Renal cortical epithelial cell (primary cell): ENCODE measurements at places on chromosomes 16 and 17. TPM values are rescaled to one million over a fixed set of nuclear protein-coding genes. Genes with fewer than 3 reads are reported as not detected.

DNA sequence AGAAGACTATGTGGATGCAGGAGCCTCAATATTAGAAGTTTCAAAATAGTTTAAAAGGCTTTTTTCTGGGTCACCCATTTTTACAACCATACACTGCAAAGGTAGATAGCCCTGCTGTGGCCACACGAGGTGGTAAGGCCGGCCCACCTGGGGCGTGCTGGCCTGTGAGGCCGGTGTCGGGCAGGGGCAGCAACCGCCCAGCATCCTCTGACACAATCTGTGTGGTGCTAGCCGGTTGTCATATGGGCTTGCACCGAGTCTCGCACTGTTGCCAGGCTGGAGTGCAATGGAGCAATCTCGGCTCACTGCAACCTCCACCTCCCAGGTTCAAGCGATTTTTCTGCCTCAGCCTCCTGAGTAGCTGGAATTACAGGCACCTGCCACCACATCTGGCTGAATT is 44.0 kb downstream of the CFAP20 start:
- no peak for DNase-seq

- peak; percentile 24 for DNase-seq
Measured at GRCh38 chr17:64250233-64250835, 12.7 kb downstream of the TEX2 start.

CFAP52 gene
- total RNA-seq = 1.3 TPM in 1 of 2 replicates, not detected in the other

- DNase-seq = no peak
Measured at GRCh38 chr17:77512062-77512946, 371.5 kb downstream of the SEC14L1 start.

GPR179 gene
- under 0.01 TPM in 1 of 2 replicates, not detected in the other for total RNA-seq

KRTAP3-1 gene
- total RNA-seq = not detected in 2 replicates

DNA sequence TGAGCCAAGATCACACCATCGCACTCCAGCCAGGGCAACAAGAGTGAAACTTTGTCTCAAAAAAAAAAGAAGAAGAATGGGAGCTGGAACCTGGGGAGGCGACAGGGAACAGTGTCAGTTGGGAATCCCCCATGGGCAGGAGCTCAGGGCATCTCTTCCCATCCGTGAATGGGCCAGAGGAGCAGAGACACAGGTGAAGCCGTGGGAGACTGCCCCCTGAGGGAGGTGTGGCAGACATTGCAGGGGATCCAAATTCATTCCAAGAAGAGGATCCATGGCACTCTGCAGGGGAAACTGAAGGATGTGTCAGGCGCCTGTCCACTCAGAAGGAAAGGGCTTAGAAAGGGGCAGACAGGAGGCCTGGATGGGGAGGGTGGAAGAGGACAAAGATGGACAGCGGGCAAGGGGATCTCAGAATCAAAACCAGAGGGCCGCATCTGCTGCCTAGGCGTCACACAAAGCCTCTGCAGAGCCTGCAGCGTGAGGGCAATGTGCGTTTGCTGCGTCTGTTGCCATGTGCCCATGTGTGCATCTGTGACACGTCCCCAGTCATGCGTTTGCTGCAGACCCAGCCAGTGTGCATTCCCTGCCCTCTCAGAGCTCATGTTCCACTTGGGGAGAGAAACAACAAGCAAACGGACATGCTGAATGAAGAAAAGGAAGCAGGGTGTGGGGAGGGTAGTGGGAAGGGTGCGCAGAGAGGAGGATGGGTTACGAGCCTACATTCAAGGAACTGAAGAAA is 30.6 kb upstream of the TNRC6C start:
- no peak for DNase-seq

DNA sequence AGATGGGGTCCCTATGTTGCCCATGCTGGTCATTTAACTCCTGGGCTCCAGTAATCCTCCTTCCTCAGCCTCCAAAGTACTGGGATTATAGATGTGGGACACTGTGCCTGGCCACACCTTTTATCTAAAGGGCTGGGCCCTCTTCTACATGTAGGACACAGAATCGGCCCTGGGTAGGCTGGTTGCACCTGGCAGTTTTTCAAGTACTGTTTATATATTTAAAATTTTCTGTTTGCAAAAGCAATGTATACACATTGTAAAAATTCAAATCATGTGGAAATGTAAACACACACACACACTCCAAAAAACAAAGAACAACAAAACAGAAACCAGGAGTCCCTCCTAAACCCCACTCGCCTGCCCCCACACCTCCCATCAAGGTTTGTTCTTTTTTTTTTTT is 28.1 kb upstream of the SIAH1 start:
- DNase-seq = no peak

GRCh38 chr17:964876-965275 is 14.7 kb downstream of the NXN start:
- DNase-seq = no peak

GRCh38 chr17:38748149-38748891 is at the start of gene PCGF2:
TSS of gene PCGF2 (minus strand) at chr17:38748336. CDS start at chr17:38740402, 7,934 bp downstream.
- DNase-seq = peak; percentile 79

DNA sequence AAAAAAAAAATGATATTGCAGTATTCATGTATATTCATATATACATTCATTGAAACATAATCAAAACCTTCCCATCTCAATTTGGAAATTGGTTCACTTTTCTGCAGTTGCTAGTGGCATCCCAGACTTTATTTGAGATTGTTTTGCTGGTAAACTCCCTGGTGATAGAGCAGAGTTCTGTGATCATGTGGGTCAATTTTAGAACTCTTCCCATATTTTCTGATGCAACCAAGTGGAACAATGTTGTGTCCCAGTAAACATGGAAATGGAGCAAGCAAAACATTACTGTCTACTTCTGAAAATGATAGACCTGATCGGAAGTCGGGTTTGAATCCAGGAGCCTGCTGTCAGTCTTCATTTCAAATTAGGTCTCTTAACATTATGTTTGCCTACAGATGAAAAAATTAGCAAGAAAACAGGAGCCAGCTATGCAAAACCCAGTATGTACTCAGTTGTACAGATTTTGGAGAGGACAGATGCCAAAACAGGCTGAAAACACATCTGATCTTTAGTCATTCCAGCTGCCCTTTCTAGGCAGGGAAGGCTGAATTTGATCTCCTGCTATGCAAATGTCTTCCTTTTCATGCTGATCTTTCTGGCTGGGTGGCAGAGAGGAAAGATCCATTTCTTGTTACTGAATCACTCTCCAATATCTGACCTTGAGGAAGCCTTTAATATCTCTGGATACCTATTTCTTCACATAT is 786.6 kb upstream of the SOX9 start:
- DNase-seq = no peak

RAB11FIP4 gene
- 16.5 and 18.9 TPM in 2 replicates for total RNA-seq

- no peak for DNase-seq
Measured at GRCh38 chr17:44921122-44921882, 6.0 kb upstream of the GFAP start.

- DNase-seq = no peak
Measured at GRCh38 chr16:76732894-76733293, 455.7 kb downstream of the CNTNAP4 start.

GRCh38 chr16:26334218-26335111 is 642.7 kb downstream of the HS3ST4 start:
- DNase-seq = no peak

CLEC18A gene
- 0.15 and 1.6 TPM in 2 replicates for total RNA-seq

DNA sequence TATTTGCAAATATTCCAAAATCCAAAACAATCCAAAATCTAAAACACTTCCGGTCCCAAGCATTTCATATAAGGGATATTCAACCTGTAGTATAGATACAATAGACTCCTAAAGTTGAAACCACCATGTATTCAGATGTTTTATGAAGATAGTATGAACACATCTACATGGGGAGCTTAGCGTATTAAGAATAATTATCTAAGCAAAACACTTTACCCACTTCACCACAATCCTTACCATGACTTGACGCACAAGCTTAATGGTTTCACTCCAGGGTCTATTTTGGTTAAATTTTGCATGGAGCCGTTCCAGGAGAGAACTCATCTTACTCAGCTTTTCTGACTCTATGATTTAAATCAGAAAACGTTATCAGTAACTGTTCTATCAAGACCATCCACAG is 3.5 kb downstream of the MED1 start:
- no peak for DNase-seq

DNA sequence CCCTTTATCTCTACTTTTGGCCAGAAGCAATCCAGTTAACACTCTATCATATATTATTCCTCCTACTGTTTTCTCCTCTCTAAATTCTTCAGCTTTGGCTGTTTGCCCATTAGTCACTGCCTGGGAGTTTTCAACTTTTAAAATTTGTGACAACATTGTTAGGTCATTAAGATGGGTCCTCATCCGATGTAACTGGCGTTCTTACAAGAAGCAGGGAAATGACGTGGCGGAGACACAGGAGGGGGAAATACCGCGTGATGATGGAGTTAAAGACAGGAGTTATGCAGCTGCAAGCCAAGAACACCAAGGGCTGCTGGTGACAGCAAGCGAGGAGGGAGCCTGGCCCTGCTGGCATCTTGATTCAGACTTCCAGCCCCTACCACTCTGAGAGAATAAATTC is 34.8 kb upstream of the CPHXL start:
- no peak for DNase-seq

GRCh38 chr17:52159246-52160135 is 977 bp upstream of the CA10 start:
- no peak for DNase-seq

DNA sequence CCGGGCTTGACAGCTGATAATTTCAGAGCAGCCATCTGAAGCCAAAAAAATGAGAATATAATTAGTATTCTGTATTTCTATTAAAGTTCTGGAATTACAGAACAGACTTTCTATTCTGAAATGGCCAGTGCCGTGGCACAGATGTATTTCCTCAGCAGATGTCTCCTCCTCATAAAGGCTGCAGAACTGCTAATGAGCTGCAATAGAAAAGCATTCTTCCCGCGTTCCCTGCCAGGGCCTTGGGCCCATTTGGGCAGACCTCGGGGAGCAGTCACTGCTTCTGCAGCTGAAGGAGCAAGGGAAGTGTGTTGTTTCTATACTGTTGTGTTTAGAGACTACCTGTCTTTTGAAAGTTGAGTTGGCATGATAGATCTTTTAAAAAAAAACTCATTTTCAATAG is 152.6 kb upstream of the CACNG5 start:
- no peak for DNase-seq

SULT1A2 gene
- 0.45 TPM in 1 of 2 replicates, not detected in the other for total RNA-seq

- DNase-seq = no peak
Measured at GRCh38 chr16:19196871-19197270, 28.8 kb downstream of the SYT17 start.

MYADML2 gene
- not detected in 2 replicates for total RNA-seq

DNA sequence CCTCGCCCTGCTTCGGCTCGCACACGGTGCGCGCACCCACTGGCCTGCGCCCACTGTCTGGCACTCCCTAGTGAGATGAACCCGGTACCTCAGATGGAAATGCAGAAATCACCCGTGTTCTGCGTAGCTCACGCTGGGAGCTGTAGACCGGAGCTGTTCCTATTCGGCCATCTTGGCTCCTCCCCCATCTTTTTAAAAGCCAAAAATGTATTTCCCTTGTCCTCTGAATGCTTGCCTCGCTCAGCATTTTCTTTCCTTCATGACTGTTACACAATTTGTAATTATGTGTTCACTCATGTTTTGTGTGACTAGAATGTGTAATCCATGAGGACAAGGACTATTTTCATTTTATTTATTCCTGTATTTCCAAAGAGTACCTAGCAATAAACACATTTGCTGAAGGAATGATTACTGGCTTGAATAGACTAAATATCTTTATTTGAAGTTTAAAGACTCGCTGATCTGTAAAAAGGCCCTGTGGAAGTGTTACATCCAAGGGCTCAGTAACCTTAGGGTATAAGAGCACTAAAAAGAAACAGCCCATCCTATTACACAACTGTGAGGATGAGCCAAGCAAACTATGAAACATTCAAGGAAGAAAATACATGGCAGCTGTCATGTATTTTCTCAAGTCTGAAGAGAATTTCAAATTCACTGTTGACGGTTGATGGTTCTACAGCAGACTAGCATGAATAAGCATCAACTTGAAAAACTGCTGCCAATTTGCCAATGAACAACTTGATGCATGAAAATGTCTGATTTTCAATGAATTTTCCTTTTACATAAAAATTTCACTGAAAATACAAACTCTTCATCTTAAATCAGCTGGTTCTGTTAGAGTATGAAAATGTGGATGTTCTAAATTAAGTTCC is 192.6 kb downstream of the MYO1D start:
- no peak for DNase-seq
